ENCODE measurements at places on chromosomes 7 and 10.

DNA sequence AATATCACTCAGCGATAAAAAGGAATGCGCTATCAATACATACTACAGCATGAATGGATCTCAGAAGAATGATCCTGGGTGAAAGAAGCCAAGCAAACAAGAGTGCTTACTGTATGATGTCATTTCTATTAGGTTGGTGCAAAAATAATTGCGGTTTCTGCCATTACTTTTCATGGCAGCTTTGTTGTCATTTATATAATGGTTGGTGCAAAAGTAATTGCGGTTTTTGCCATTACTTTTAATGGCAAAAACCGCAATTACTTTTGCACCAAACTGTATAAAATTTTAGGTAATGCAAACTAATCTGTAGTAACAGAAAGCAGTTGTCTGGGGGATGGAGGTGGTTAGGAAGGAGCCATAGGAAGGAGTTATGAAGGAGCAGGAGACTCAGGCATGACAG, 318.3 kb upstream of the ZMIZ1 start:
- no peak for DNase-seq

- DNase-seq = no peak
These were observed 132.2 kb upstream of the INHBA start for GRCh38 chr7:41834805-41835694.

GRCh38 chr10:130014263-130015074, 50.4 kb upstream of the EBF3 start:
- DNase-seq = no peak

- no peak for DNase-seq
These were observed 51.6 kb upstream of the MPP7 start for GRCh38 chr10:28354511-28354910.

DNA sequence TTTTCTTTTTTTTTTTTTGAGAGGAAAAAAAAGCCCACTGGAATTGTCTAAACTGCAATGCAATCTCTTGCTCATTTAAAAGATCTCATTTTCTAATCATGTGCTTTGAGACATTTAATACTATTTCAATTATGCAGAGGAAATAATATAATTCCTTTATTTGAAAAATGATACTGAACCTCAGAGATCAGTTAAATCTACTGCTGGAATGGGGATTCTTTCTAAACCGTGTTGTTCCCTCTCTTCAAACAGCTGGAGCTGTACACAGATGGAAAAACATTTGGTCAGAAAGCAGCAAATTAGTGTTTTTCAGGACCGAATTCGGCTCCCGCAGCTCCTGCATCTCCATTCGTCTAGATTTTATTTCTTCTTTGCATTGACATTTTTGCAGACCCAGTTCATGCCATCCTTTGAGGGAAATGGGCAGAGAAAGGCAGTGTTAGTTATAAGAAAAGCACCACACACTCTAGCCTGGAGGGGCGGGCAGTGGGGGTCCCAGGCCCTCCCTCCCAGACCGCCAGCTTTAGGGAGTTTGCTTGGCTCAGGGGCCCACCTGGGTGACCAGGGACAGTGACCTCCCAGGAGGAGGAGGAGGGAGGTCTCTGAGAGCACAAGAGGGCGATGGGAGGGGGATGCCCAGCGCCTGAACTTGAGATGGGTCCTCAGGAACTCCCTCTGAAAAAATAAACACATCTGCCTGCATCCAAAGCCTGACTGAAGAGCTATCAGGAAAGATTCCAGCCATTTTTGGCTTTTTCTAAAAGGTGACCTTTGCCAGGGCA, 32.4 kb downstream of the TRIM8 start:
- DNase-seq = no peak

DNA sequence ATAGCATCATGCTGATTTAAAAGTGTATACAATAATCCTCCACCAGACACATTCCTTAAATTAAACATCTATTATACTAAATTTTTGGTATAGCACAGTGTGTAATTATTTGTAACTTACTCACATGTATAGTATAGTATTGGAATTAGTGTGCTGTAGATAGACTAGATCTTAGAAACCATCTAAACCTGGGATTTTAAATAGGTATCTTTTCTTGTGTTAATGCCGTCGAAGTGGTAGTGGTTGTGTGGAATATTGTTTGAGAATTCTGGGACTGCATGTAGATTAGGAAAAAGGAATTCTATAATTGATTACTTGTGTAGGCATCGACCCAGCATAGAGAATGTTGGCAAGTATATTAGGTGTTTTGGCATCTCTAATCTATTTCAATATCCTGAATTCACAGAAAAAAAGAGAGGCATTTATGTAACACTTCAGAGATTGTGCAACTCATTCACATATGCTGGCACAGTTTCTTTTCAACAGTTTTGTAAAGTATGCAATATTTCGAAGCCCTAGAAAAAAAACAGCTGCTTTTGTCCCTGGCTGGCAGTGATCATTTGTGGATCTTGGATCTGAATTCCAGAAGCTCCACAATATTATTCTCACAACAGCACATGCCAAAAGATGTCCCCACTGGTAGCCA, 145.5 kb upstream of the AGR3 start:
- no peak for DNase-seq

DNA sequence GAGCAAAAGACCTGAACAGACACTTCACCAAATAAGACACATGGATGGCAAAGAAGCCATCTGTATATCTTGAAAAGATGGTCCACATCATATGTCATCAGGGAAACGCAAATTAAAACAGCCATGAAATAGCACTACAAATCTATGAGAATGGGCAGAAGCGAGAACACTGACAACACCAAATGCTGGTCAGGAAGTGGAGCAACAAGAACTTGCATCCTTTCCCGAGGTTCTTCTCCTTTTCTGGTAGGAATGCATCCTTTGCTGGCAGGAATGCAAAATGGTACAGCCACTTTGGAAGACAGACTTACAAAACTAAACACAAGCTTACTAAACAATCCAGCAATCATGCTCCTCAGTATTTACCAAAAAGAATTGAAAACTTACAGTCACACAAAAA, 60.0 kb downstream of the PIK3AP1 start:
- DNase-seq = no peak

DNA sequence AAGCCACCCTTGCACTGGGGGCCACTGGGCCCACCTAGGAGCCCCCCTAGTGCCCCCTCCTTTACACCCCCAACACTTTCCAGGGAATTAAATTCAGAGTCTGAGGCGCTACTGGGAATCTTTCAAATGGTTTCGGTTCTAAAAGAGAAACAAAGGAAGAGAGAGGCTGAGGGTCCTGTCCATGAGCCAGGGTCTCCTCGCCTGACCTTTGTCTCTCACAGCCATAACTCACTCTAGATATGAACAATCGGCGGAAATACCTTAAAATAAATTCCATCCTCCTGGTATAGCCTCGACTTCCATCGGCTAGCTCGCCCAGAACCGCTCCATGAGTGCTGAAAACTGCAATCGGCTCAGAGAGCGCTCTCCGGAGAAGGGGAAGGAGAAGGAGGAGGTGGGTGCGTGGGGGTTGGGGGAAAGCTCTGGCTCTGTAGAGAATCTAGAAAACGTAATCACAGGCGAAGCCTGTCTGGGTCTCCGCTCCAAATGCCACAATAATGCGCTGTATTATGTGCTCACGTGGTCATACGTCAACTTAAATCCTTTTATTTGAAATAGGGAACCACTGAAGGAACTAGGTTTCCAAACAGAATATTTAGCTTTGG, 12.6 kb downstream of the HOXA4 start:
- DNase-seq = no peak

DNA sequence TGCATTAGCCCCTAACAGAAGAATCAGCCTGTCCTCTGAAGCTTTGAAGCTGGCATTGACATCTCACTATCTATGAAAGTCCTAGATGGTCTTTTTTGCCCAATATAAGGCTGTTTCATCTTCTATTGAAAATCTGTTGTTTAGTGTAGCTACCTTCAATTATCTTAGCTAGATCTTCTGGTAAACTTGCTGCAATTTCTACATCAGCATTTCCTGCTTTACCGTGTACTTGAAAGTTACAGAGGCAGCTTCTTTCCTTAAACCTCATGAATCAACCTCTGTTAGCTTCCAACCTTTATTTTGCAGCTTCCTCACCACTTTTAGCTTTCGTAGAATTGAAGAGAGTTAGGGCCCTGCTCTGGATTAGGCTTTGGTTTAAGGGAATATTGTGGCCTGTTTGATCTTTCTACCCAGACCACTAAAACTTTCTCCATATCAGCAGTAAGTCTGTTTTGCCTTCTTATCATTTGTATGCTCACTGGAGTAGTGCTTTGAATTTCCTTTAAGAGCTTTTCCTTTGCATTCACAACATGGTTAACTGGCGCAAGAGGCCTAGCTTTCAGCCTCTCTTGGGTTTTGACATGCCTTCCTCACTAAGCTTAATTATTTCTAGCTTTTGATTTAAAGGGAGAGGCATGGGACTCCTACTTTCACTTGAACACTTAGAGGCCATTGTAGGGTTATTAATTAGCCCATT, 32.5 kb downstream of the ARID5B start:
- no peak for DNase-seq

GRCh38 chr10:101986624-101986971, 69.4 kb downstream of the ARMH3 start:
- DNase-seq = peak; percentile 26

GRCh38 chr10:45282061-45282460, 33.3 kb downstream of the OR13A1 start:
- no peak for DNase-seq

- DNase-seq = no peak
These were observed 224.5 kb upstream of the GLI3 start for GRCh38 chr7:42461537-42461936.
